ENCODE measurements at places on chromosomes 3 and 15.

DNA sequence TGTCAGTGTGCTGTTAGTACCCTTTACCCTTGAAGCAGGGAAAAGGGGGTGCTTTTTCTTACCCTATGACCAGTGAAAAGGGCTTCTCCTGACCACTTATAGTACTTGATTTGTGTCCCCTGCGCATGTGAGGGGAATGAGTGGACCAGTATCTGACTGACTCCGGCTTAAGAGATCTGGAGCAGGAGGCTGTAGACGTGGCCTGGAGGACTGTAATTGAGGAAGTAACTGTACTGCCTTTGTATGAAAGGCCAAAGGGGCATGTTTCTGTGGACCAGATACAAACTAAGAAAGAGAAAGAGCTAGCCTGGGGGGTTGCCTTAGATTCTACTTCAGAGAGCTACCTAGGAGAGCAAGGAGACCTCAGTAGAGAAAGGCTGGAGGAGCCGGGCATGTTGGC, 89.9 kb upstream of the TBL1XR1 start:
- DNase-seq = no peak

GRCh38 chr3:25723802-25724201, 59.1 kb upstream of the TOP2B start:
- no peak for DNase-seq

DNA sequence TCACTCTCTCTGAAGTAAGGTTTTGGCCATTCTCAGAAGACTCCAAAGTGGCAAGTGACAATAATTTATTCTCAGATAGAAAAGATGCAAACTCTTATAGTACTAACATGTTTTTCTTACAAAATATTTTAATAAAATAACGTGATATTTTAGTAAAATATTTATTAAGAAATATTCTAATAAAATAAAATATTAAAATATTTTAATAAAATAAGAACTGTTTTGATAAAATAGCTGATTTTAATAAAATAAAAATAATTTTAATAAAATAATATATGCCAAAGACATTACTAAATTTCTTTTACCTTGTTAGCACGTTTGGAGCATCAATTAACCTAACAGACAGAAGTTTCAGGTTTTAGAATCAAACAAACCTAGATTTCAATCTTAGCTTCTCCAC, 424.0 kb upstream of the NECTIN3 start:
- no peak for DNase-seq

- DNase-seq = no peak
These were observed 67.2 kb downstream of the LPP start for GRCh38 chr3:188220988-188221818.

DNA sequence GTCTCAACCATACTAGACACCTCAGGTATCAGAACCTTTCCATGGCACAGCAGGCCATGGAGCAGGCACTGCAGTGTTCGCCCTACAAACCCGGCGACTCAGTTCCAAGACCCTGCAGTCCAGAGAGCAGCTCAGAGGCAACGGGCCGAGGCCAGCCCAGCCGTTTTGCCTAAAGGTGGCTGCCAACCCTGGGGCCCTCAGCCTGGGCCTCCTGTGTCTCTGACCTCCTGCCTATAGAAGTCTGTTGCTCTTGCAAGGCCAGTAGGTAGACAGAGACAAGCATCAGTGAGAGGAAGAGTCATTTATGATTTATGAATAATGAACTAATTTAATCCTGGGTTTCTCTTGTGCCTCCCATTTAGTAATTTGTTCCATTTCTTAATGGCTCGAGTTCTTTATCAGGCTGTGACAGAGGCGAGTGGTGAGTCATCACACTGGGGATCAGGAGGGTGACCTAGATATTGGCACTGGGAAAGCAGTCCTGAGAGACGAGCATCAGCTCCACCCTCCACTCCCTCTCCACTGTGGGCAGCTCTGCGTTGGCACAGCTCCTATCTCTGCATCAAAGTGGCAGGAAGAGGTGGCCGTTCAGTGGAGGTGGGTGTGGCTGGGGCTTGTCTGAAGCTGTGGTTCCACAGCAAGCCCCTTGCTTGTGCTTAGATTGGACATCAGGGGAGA, 79.8 kb downstream of the ABHD5 start:
- DNase-seq = peak; percentile 22

DNA sequence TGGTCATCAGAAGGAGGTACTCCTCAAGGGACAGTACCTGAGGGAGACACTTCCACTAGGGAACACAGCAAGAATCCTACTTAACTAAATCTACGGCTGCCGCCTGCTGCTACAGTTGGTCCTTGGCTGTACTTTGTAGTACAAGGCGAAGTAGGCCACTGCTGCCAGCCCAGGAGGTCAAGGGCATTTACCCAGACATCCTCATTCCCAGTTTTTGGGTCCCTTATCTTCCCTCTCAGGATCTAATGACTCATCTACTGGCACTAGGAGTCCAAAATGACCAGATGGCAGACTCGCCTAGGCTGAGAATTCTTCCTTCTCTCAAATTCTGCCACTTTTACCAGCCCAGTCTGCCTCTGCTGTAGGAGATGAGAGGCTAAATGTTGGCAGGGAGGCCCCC, 27.1 kb upstream of the LAMP3 start:
- no peak for DNase-seq

GRCh38 chr3:120027226-120027625, 67.0 kb downstream of the GSK3B start:
- no peak for DNase-seq

- DNase-seq = peak; percentile 38
These were observed 121.0 kb downstream of the TFDP2 start for GRCh38 chr3:142028243-142028777.

- DNase-seq = no peak
These were observed 34.1 kb downstream of the TMEM158 start for GRCh38 chr3:45191924-45192417.

DNA sequence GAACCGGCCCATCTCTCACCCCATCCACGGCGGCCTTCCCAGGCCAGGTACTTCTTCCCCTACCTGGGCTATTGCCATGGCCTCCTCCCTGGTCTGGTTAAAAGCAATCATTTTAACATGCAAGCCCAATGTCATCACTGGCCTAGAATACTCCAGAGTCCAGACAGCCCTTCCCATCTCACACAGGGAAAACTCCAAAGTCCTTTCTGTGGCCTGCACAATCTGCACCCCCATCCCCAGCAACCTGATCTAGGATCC, 45.8 kb upstream of the SLCO2A1 start:
- no peak for DNase-seq

DNA sequence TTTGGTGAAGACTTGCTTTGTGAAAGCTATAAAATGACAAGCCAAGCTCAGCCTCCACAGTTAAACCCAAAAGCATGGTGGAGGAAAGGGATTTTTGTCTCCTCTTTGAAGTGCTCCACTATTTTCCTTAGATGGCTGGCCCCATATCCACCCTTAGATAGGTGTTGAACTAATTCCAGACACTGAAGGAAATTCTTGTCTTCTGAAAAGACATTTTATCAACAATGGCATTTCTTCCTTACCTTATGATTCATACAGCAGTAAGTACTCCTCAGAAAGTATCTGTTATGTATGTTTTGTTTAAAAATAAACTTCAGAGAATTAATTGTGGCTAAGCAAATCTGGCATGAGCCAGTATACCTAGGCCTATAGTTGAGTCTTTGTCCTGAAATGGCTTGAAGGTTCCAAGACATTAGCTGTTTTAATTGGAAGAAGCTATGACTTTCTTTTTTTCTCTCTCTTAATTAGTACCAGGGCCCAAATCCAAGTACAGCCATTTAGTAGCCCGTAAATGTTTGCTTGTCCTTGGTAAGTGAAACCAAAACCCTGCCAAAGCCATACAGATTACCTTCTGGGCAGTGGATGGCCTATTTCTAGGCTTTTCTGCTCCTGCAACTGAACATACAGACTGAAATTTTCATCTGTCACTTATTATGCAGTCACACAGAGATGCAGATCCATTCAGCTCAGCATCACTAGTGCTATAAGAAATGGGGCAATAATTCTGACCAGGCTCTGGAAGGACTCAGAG, 5.1 kb upstream of the BFSP2 start:
- DNase-seq = no peak

GRCh38 chr3:160829486-160830009, 73.5 kb downstream of the PPM1L start:
- DNase-seq = no peak

DNA sequence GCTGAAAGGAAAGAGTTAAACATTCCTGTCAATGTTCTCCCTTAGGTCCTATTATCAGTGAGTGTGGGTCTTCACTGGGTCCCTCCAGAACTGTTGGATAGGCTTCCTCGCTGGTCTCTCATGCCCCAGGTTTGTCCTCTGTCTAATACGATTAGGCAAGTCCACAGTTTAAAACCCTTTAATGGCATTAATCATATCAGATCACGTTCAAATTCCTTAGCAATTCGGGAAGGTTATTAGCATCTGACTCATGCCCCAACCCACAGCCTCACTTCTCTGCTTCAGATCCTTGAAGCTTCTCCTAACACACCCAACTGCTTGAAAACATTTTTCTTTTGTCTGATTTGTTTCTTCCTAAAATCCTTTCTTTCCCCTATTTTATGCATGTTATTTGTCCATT, 224.3 kb upstream of the ATP10A start:
- no peak for DNase-seq

GRCh38 chr15:67089217-67090193, 24.1 kb downstream of the SMAD3 start:
- DNase-seq = no peak

- DNase-seq = no peak
These were observed 385.6 kb downstream of the CACNA2D3 start for GRCh38 chr3:54507876-54508460.

- DNase-seq = no peak
These were observed 887.0 kb downstream of the ROBO1 start for GRCh38 chr3:78880603-78881461.

GRCh38 chr15:71435552-71435951, 320.3 kb downstream of the THSD4 start:
- DNase-seq = no peak

- DNase-seq = no peak
These were observed 16.4 kb downstream of the SRPRB start for GRCh38 chr3:133821767-133822638.

DNA sequence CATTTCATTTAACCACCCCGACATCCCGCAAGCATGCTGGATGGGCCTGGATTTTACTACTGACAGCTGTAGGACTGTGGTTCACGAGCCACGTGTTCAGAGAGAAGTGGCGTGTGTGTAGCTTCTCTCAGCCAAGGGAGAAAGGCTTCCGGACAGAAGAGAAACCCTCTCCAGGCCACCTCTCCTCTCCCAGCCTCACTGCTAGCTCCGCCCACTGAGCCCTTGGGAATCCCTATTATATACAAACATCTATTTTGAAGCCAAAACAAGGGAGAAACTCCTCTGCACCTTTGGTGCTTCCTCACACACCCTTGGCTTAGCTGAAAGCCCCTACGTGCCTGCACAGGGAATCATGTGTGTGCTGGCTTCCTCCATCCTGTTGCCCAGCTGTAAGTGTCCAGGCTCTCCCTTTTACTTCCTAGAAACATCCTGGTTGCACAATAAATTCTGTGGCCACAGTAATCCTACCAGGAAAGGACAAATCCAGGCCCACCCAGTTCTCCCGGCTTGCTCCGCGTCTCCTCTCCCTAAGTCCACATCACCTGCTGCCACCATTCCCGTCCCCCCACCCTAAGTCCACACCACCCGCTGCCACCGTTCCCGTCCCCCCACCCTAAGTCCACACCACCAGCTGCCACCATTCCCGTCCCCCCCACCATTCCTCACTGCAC, 30.5 kb downstream of the PCSK6 start:
- no peak for DNase-seq

- no peak for DNase-seq
These were observed 318.0 kb upstream of the CTDSPL start for GRCh38 chr3:37543666-37544065.
